Trophoblast cell (in vitro differentiated cells and primary cell): ENCODE measurements at places on chromosomes 11 and 22.

GRCh38 chr22:28788601-28789000, 11.8 kb downstream of the XBP1 start:
- peaks cover 8% of the 10 kb centered on the region for H3K36me3 ChIP-seq
- H3K4me1 ChIP-seq, result no peaks in the 10 kb centered on the region
- H3K4me3 ChIP-seq, result no peak overlapping the region
- no peak for DNase-seq
- H3K27me3 ChIP-seq, result no peaks in the 10 kb centered on the region

- H3K4me1 ChIP-seq, result peaks cover 7% of the 10 kb centered on the region
- H3K36me3 ChIP-seq, result no peaks in the 10 kb centered on the region
- no peak overlapping the region for H3K4me3 ChIP-seq
- no peak overlapping the region for H3K27ac ChIP-seq
- H3K27me3 ChIP-seq, result no peaks in the 10 kb centered on the region
- no peak for DNase-seq
Observed at GRCh38 chr11:13761716-13762115, 93.2 kb downstream of the FAR1 start.

GRCh38 chr22:40726514-40726913, 47.2 kb downstream of the MCHR1 start:
- H3K27me3 ChIP-seq, result no peaks in the 10 kb centered on the region
- H3K36me3 ChIP-seq, result no peaks in the 10 kb centered on the region
- peak overlapping the region; percentile 97 for H3K27ac ChIP-seq
- H3K4me1 ChIP-seq, result peaks cover 22% of the 10 kb centered on the region
- DNase-seq, result no peak

DNA sequence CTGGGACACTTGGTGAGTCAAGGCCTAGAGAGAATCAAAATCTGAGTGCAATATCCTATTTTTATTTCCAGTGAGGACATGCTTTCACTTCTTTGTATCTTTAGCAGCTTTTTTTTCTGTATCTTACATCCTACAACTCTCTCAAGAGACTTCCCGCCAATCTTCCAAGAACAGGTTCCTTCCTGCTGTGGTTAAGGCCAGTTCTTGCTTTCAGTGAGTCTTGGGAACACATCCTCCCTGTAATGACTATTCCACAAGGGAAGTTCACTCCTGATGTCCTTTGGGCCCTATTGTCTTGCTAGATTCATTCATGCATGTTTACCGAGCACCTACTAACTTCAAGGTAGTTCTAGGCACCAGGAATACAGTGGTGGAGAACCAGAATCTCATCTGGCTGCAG, 3.8 kb upstream of the MMP12 start:
- DNase-seq, result no peak
- H3K4me1 ChIP-seq, result peaks cover 2% of the 10 kb centered on the region
- H3K36me3 ChIP-seq, result no peaks in the 10 kb centered on the region
- no peak overlapping the region for H3K4me3 ChIP-seq
